ENCODE measurements at places on chromosomes 2 and 18.
A peak's percentile ranks its signal among the peaks of the same experiment; 100 is the strongest.

DNA sequence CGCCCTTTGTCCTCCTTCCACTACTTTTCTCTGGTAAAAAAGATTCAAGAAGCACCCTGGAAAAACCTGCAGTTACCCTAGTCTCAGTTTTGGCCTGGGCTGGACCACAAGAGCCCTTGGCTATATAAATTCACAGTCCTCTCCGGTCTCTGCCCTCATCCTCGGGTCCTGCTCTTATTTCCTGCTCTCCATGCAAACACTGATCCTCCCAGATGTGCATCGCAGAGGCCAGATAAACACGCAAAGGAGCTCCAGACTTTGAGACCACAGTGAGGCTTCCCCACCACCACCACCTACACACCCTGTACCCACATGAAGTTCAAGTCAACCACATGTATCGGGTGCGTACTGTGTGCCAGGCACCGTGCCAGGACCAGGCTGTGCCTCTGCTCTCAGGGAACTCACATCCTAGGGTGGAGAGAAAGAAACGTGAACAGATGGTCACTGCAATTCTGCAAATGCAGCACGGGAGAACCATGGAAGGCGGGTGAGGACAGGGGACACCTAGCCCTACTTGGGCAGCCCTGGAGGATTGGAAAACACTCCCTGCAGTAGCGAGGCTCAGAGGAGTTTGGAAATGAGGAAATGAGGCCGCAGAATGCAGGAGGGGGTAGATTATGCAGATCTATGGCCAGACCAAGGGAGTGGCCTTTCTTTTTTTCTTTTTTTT lies 7.4 kb downstream of the CTDSP1 start:
- peak; percentile 70 for DNase-seq

DNA sequence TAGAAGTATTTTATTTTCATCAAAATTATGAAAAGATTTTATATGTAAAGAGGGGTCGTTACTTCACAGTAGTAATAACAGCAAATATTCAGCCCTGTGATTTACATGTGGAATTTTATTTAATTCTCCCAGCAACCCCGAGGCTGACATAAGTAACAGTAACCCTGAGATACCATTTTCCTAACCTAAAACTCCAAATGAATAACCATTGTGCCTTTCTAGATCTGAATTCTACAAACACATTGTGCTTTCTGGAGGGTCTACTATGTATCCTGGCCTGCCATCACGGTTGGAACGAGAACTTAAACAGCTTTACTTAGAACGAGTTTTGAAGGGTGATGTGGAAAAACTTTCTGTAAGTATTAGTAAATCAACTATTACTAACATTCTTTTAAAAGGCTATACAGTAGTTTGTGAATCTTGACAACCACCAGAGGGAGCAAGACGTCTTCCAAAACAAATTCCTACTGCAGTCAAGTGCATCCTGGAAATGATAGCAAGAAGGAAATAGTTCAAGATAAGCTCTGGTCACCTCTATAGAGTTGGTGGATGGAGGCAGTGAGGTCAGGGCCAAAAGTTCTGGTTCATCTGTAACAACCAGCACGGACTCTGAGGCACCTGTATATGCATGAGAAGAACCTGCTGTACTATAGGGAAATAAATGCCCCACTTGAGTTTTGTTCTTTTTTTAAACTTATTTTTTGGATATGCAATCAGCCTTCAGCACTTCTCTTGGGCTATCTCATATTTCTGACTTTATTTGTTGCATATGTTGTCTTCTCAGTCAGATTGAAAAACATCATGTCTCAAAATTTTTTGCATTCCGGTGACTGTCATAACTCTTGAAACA lies 37.4 kb downstream of the ACTR2 start:
- no peak for DNase-seq

DNA sequence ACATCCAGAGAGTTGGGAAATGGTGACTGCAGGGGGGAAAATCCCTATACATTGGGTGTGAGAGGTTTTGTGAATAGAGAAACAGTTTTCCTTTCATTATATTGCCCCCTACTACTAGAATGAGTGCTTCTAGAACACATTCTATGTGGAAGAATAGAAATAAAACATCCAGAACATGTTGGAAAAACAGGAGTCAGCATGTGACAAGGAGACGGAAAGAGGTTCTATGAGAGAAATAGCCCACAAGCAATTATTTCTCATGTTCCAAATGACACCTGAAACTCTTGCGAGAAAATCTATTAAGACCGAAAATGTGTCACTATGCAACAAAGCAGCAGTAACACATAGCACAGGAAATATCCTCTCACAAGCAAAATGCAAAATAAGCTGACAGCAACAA lies 202.7 kb upstream of the SPOPL start:
- no peak for DNase-seq

GRCh38 chr18:29028560-29028959 lies 851.6 kb upstream of the CDH2 start:
- DNase-seq: no peak

DNA sequence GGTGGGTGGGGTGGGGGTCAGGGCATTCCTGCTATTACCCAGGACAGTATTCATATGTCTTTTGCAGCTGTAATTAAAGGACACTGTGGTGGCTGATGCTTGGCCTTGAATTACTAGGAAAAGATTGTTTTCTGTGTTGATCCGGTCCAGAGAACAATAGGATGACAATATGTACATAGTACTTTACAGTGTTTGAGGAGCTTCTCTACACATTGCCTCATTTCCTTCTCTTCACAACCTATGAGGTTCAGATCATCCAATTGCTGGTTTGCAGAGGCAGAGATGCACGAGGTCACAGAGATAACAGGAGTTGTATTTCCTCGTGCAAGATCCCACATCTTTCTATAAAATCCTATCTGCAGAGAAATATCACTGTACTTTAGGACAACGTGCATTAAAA lies 119.5 kb downstream of the LIPG start:
- no peak for DNase-seq

DNA sequence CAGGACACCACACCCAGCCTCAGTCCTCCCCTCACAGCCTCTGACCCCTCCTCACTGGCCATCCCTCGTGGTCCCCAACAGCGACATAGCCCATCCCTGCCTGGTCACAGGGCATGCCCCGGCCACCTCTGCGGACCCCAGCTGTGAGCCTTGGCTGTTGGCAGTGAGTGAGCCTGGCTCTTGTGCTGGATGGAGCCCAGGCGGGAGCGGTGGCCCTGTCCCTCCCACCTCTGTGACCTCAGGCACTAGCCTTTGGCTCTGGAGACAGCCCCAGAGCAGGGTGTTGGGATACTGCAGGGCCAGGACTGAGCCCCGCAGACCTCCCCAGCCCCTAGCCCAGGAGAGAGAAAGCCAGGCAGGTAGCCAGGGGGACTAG lies 7.9 kb downstream of the DES start:
- no peak for DNase-seq

- no peak for DNase-seq
These were observed 385.2 kb downstream of the ARHGAP15 start for GRCh38 chr2:143514413-143514812.

DNA sequence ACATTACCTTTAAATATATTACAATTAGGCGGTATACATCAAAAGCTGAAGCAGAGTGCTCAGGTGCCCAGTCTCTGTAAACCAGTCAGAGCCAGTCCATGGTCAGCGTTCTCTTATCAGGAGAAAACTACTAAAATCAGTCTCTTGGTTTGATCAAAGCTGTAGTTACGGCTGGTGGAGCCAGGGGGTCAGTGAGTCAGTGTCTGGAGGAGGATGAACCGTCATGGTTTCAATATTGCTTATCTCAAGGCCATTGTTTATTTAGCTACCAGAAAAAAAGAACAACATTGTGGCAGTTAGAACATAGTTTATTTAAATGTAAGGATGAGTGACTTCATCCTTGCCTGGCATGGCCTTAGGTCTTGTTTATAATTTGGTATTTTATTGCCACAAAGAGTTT lies 71.3 kb upstream of the NYAP2 start:
- no peak for DNase-seq

- no peak for DNase-seq
These were observed 54.5 kb upstream of the IKZF2 start for GRCh38 chr2:213205944-213206343.

- no peak for DNase-seq
These were observed 83.8 kb upstream of the ACVR2A start for GRCh38 chr2:147760984-147761383.

GRCh38 chr2:144466637-144467036 lies 53.3 kb downstream of the ZEB2 start:
- no peak for DNase-seq

- no peak for DNase-seq
These were observed 4.3 kb downstream of the SRBD1 start for GRCh38 chr2:45606796-45607195.

DNA sequence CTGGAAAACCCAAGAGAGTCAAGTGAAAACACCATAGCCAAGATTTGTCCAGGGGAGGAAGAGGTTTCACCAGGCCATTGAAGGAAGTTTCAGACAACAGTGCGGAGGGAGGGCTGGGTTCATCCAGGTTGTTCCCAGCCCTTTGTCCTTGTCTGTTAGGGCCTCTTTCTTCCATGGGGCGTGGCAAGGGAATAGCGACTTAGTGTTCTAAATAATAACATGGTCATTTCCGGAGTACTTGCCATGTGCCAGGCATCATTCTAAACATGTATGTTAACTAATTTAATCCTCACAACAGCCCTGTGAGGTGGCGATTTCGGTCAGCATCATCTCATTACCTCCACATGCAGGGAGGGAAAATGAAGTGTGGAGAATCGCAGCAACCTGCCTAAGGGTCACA lies 77.3 kb downstream of the TCF7L1 start:
- no peak for DNase-seq

DNA sequence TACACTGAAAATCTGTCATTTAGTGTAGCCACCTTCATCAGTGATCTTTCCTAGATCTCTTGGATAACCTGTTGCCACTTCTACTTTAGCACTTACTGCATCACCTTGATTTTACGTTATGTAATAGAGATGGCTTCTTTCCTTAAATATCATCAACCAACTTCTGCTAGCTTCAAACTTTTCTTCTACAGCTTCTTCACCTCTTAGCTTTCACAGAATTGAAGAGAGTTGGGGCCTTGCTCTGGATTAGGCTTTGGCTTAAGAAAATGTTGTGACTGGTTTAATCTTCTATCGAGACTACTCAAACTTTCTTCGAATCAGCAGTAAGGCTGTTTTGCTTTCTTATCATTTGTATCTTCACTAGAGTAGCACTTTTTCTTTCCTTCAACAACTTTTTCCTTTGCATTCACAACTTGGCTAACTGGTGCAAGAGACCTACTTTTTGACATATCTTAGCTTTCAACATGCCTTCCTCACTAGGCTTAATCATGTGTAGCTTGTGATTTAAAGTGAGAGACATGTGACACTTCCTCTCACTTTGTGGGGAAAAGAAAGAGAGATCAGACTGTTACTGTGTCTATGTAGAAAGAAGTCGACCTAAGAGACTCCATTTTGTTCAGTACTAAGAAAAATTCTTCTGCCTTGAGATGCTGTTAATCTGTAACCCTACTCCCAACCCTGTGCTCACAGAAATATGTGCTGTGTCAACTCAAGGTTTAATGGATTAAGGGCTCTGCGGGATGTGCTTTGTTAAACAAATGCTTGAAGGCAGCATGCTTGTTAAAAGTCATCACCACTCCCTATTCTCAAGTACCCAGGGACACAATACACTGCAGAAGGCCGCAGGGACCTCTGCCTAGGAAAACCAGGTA lies 99.6 kb downstream of the ATL2 start:
- DNase-seq: no peak

DNA sequence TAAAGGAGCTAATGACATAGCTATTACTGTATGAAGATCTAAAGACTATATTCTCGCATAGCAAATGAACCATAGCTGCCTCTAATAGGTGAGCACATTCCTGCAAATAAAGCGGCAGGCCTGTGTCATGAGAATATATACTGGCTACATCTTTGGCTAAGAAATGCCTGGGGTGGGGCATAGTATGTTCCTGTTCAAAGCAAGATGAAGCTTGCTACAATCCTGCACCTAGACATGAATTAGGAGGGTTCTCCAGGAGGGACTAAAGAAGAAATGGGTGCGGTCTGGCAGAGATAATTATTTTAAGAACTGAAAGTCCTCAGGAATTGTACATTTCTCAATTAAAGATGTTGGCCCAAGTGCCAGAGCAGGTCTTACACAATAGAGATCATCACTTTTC lies 46.8 kb upstream of the PLA2R1 start:
- DNase-seq: no peak

- no peak for DNase-seq
These were observed 1031.5 kb upstream of the CNTNAP5 start for GRCh38 chr2:122993592-122993991.

GRCh38 chr2:100238471-100238870 lies 83.8 kb downstream of the LONRF2 start:
- no peak for DNase-seq

- no peak for DNase-seq
These were observed 341.5 kb upstream of the ATP5MC3 start for GRCh38 chr2:175523001-175523400.

- DNase-seq: no peak
These were observed 439.8 kb downstream of the RNF144A start for GRCh38 chr2:7356909-7357584.

- DNase-seq: no peak
These were observed 77.3 kb upstream of the CTLA4 start for GRCh38 chr2:203790134-203790852.

DNA sequence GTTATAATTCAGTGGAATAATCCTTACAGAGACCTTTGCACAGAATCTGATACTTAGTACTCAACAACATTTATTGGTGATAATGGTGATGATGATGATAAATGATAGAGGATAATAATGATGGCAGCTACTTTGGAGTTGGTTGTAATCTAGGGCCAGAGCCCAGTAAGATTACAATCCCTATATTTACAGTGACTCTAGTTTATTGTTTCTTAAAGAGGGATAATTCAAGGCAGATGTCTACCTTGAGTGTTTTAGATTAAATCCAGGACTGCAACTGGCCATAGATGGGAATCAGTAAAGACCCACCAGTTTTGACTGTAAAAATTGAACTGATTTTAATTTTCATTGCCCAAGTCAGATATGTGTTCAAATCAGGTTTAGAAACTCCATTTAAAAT lies 813.9 kb upstream of the CNTNAP5 start:
- no peak for DNase-seq

- no peak for DNase-seq
These were observed 28.3 kb upstream of the DNAJC27 start for GRCh38 chr2:25000036-25000435.

- DNase-seq: no peak
These were observed 5.6 kb downstream of the BCL11A start for GRCh38 chr2:60547841-60548240.

GRCh38 chr2:105057005-105057404 lies 19.1 kb downstream of the MRPS9 start:
- no peak for DNase-seq

- DNase-seq: no peak
These were observed 38.9 kb upstream of the GREB1L start for GRCh38 chr18:21203126-21203525.

- DNase-seq: no peak
These were observed 263.2 kb downstream of the EXOC6B start for GRCh38 chr2:72562451-72563153.

DNA sequence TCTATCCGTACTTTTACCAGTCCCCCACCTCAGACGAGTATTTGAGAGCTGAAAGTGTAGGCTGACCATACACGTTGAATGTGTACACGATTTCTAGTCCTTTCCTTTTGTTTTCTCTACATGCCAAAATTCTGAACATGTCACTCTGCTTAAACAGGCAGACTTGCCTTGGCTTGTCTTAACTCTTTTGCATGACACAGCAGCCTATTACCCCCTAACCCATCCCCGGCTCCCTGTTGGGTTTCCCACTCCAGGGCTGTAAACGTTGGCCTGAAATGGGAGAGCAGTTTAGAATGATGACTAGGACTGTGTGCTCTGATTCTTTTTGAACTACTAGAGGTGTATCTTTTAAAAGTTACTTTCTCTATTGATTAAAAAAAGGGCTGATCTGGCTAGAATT lies 19.1 kb downstream of the MTCL1 start:
- no peak for DNase-seq
